ENCODE measurements at places on chromosomes 2 and 18.

- DNase-seq: no peak
Measured at GRCh38 chr18:11885278-11885947, 22.7 kb downstream of the MPPE1 start.

- no peak for DNase-seq
Measured at GRCh38 chr2:241366678-241367077, 10.6 kb downstream of the FARP2 start.

GRCh38 chr2:241994086-241994485, 124.6 kb downstream of the RTP5 start:
- DNase-seq: no peak

DNA sequence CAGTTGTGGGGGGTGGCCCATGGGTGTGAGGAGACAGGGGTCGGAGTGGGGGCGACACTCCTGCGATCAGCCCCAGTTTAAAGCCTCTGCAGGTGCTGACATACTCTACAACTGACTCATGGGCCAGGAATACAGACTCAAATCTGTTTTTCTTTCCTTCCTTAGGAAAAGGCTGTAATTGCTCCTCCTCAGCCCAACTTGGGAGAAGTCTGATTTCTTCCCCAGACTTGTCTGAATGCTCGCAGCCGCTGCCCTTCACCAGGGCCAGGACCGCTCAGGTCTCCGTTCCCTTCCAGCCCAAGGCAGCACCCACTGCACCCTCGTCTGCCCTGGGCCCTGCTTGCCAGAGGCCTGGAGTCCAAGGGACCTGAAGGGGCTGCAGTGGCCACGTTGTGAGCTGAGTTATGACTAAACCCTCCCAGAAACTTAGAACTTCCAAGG, 41.3 kb downstream of the RHOB start:
- DNase-seq: no peak

DNA sequence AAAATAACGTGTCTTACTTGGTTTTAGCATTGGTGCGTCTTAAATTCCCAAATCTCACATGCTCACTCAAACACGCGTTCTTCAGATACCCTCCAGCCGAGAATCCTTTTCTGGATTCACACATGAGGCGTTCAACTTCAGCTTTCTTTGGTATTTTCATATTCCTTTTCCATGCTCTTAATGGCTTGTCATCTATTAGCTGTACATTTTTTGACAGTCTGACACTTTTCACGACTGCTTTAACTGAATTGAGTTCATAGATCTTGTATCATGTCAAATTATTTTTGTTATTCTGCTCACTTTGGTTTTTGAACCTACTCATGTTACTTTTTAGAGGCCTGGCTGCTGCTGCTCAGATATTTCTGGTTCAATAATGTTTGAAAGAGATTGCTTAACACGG, 59.0 kb downstream of the INPP5D start:
- DNase-seq: no peak

DNA sequence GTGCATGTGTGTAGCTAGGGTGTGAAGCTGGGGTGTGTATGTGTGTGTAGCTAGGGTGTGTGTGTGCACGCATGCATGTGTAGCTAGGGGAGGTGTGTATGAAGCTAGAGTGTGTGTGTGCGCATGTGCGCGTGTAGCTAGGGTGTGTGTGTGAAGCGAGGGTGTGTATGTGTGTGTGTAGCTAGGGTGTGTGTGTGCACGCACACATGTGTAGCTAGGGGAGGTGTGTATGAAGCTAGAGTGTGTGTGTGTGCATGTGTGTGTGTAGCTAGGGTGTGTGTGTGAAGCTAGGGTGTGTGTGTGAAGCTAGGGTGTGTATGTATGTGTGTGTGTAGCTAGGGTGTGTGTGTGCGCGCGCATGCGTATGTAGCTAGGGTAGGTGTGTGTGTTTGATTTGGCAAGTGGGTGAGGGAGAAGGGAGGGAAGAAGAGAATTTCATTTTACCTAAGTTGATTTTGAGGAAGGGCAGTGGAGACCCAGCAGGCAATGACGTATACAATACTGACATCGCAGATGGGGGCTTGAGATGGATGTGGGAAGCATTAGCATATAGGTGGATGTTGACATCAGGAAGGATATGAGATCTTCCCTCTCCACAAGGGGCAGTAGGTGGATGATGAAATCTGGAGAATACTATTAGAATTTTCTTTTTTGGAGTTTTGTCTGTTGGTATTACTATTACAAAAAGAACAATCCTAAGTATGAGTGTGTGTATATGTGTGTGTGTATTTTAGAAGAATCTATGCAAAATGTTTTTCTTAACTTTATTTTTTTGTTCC, 70.7 kb downstream of the PRELID3A start:
- no peak for DNase-seq

GRCh38 chr2:3125761-3126130, 251.9 kb downstream of the EIPR1 start:
- DNase-seq: no peak

- no peak for DNase-seq
Measured at GRCh38 chr2:130767408-130767775, 12.1 kb downstream of the AMER3 start.

DNA sequence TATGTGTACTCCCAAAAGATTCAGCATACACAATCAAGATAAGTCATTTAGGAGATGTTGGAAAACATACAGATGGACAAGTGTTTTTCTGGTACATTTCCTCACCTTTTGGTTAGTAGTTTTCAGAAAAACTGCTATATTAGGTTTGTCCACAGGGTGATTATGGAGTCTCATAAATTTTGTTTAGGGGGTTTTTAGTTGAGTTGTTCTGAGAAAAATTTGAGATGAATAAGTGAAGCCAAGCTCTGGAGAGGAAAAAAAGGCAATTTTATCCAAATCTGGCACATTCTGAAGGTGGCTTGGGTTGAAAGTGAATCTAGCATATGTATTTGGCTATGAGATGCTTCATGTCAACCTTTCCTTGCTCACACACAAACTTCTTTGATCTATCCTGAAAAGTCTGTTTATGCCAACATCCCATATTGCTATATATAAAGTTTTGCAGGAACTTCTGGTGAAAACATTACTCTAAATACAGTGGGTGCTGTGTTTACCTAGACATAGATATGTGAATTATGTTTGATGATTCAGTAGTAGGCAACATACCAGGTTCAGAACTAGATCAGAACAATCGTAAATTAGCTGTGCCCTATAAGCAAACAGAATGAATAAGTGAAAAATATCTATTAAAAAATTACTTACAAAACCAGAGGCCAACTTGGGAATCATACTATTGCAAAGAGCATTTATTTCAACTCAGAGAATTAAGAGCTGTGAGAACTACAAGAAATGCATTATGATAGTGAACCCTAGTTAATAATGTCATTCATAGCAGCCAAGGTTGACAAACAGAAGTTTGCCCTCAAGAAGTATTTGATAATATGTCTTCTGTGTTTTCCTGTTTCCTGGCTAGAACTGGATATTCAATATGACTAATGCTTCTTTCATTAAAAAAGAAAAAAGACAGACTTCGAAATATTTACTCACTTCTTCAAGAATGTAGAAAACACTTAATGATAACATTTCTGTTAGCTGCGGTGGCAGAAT, 552.0 kb downstream of the IRS1 start:
- peak; percentile 76 for DNase-seq
